ENCODE measurements at places on chromosomes 6 and 20.

GRCh38 chr6:90714319-90714718 lies 127.4 kb upstream of the MAP3K7 start:
- H3K36me3 ChIP-seq: no peaks in the 10 kb centered on the region
- H3K27ac ChIP-seq: no peak overlapping the region
- no peak for DNase-seq
- H3K4me3 ChIP-seq: no peak overlapping the region

DNA sequence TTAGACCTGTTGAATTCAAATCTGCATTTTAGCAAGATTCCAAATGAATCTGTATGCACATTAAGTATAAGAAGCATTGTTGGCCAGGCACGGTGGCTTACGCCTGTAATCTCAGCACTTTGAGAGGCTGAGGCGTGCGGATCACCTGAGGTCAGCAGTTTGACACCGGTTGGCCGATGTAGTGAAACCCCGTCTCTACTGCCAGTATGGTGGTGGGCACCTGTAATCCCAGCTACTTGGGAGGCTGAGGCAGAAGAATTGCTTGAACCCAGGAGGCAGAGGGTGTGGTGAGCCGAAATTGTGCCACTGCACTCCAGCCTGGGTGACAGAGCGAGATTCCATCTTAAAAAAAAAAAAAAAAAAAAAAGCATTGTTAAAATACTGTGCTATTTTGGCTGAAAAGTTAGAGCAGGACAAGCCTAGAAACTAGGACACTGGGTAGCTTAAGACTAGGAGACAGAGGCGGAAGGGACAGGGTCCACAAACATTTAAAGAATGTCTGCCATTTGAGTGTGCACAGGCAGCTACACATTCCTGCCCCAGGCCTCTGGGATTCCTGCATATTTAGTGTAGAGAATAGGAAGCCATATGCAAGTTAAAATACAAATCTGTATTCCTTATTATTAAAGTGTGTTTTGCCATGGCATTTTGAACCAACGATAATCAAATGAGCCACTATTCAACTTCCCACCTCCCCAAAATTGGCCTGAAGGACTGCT lies 45.1 kb upstream of the EEF1A1 start:
- no peaks in the 10 kb centered on the region for H3K27me3 ChIP-seq
- no peak for DNase-seq
- H3K4me3 ChIP-seq: no peak overlapping the region

DNA sequence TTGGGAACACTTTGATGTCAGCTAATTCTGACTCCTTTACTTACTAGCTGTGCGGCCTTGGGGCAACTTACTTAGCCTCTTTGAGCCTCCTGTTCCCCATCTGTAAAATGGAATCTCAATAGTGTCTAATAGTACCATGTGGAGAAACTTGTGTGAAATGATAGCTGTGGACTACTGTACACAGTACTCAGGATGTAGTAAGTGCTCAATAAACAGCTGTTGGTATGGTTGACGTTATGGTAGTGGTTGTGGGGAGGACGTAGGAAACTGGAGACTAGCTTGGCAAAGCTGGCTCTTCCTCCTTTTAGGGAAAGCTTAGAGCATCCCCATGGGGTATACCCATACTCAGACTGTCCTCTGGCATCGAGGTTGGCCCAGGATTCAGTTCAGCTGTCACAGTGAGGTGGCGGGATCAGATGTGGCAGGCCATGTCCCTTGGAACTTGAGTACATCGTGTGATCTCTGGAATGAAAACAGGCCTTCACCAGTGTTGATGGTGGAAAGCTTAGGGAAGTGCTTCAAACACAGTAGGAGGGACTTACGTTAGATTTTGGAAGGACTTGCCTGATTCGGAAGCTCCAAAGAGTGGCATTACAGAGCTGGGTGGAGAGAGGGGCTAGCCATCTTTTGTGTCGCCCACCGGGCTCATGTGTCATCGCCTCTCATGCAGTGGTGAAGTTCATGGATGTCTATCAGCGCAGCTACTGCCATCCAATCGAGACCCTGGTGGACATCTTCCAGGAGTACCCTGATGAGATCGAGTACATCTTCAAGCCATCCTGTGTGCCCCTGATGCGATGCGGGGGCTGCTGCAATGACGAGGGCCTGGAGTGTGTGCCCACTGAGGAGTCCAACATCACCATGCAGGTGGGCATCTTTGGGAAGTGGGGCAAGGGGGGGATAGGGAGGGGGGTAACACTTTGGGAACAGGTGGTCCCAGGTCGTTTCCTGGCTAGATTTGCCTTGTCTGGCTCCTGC lies 7.1 kb downstream of the VEGFA start:
- peaks cover 10% of the 10 kb centered on the region for H3K27me3 ChIP-seq
- H3K36me3 ChIP-seq: no peaks in the 10 kb centered on the region
- peaks cover 5% of the 10 kb centered on the region for H3K4me1 ChIP-seq
- H3K4me3 ChIP-seq: no peak overlapping the region
- H3K27ac ChIP-seq: no peak overlapping the region

DNA sequence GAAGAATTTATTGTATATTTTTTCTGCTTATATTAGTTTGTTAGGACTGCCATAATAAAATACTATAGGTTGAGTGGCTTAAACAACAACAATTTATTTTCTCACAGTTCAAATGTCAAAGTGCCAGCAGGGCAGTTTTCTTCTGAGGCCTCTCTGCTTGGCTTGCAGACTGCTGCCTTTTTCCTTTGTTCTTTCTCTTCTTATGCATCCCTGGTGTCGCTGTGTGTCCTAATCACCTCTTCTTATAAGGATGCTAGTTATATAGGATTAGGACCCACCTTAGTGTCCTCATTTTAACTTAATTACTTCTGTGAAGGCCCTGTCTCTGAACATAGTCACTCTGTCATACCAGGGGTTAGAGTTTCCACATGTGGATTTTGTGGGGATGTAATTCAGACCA lies 354.4 kb downstream of the NKAIN2 start:
- H3K27me3 ChIP-seq: no peaks in the 10 kb centered on the region
- no peaks in the 10 kb centered on the region for H3K4me1 ChIP-seq
- no peak overlapping the region for H3K4me3 ChIP-seq
- H3K27ac ChIP-seq: no peak overlapping the region
- H3K36me3 ChIP-seq: no peaks in the 10 kb centered on the region

DNA sequence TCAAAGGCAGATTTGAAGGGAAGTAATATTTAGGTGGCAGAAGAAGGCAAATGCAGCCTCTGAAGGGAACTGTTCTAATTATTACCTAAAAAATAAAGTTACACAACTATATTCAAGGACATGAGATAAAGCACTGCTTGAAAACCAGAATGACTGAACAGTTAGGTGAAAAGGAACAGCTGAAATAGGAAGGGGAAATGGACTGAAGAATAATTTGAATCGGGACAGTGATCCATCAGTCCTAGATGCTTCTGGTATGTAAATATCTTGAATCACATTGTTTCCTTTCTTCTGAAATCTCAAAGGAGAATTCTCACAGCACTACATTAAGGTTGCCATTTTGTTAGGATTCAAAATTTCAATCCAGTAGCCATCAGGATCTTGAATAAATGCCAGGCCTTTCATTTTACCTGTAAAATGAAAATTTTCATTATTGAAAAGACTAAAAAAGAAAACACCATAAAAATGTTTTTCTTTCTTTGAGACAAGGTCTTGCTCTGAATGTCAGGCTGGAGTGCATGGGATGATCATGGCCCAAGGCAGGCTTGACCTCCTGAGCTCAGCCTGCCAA lies 25.9 kb downstream of the GLO1 start:
- H3K4me1 ChIP-seq: no peaks in the 10 kb centered on the region
- H3K27me3 ChIP-seq: no peaks in the 10 kb centered on the region
- no peak for DNase-seq
- H3K4me3 ChIP-seq: no peak overlapping the region
- H3K27ac ChIP-seq: no peak overlapping the region
- H3K36me3 ChIP-seq: peaks cover 33% of the 10 kb centered on the region

- no peaks in the 10 kb centered on the region for H3K36me3 ChIP-seq
- no peaks in the 10 kb centered on the region for H3K4me1 ChIP-seq
- H3K27me3 ChIP-seq: no peaks in the 10 kb centered on the region
Measured at GRCh38 chr6:56555438-56555872, 87.2 kb downstream of the DST start.

- H3K36me3 ChIP-seq: peaks cover 55% of the 10 kb centered on the region
- no peak overlapping the region for H3K27ac ChIP-seq
- no peak for DNase-seq
- no peaks in the 10 kb centered on the region for H3K4me1 ChIP-seq
- no peaks in the 10 kb centered on the region for H3K27me3 ChIP-seq
- H3K4me3 ChIP-seq: no peak overlapping the region
Measured at GRCh38 chr6:69719602-69720193, 77.1 kb downstream of the LMBRD1 start.

DNA sequence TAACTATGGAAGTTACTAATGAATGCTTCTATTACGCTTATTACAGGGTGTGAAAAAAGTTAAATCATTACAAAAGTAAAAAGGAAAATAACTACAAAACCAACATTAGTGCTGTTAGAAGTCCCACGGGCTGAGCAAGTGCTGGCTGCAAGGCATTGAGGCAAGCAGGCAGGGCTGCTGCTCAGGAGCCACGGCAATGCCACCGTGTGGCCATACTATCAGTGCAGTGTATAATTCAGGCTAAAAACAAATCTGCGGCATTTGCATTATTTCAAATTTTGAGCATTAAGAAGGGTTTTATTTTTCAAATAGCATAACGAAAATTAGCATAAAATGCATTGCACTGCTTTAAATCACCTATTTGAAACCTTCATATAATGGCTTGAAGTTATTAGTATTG lies 17.1 kb downstream of the IFNGR1 start:
- H3K4me3 ChIP-seq: no peak overlapping the region
- H3K4me1 ChIP-seq: no peaks in the 10 kb centered on the region
- H3K36me3 ChIP-seq: peaks cover 68% of the 10 kb centered on the region
- no peak for DNase-seq

GRCh38 chr20:362271-363254 lies 15.7 kb downstream of the NRSN2 start:
- no peak overlapping the region for H3K27ac ChIP-seq
- no peaks in the 10 kb centered on the region for H3K36me3 ChIP-seq
- H3K4me1 ChIP-seq: peaks cover 20% of the 10 kb centered on the region
- no peak overlapping the region for H3K4me3 ChIP-seq
- DNase-seq: no peak

DNA sequence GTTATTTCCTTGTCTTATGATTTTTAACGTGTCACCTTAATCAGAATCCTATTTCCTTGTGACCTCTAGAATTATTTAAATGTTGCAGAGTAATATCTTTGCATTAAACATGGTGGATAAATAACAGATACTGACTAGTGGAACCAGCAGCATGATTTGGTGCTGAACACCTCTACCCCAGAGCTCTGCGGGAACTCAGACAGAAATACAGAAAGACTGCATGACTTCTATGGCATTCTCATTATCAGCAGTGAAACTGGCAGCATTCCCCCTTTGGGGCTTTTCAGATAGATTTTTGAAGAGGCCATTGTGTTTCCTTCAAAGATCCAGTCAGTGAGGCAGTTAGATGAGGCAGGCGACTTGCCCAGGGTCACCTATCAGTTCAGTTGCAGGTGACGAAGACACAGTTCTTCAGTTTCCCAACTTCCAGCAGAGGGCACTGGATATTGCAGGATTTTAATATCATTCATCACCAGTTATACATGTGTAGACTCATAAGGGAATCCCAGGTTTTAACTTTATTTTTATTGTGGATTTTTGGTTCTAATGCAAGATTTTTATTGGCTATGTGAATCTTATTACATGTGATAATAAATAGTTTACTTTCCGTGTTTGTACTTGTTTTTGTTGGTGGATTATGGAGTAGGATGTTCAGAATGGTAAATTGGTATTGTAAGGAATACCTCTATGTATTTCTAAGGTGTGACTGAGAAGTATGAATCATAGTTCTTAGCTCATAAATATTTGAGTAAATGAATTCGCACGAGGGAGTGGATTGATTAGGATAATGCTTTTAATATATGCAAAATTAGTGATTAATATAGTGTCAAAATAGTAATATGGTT lies 81.3 kb downstream of the AFDN start:
- no peak overlapping the region for H3K27ac ChIP-seq
- no peak overlapping the region for H3K4me3 ChIP-seq
- peaks cover 2% of the 10 kb centered on the region for H3K36me3 ChIP-seq
- H3K27me3 ChIP-seq: no peaks in the 10 kb centered on the region
- H3K4me1 ChIP-seq: no peaks in the 10 kb centered on the region
- no peak for DNase-seq

DNA sequence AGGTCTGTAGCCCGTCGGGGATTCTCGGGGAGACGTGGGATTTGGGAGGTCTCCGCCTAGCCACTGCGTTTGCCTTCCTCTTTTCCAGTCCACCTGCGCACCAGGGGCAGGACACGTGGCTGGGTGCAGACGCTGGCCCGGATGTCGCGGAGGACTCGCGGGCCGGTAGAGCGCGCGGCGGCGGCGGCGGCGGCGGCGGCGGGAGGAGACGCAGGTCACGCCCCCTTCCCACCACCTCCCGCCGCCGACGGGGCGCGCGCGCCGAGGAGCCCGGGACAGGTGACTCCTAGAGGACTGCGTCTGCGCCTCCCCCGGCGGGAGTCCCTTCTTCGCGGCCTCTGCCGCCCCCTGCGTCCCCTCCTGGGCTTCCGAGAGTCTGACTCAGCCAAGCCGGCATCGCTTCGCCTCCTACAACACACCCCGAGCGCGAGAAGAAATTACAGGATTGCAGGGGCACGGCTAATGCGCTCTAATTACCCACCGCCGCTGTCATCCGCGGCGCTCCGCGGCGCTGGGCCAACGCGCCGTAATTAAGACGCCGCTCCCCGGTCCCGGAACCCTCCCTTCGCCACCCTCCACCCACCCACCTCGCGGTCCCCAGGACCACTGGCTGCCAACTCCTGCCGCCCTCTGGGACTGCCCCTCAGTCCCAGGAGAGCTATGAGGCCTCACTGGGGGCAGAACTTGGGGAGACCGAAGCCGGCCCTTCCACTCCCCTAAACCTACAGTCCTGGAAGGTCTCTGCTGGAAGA lies 124.5 kb downstream of the MRPL14 start:
- no peak overlapping the region for H3K27ac ChIP-seq
- no peaks in the 10 kb centered on the region for H3K36me3 ChIP-seq
- H3K27me3 ChIP-seq: peaks cover 9% of the 10 kb centered on the region
- peaks cover 18% of the 10 kb centered on the region for H3K4me1 ChIP-seq

GRCh38 chr20:11726026-11726425 lies 191.7 kb upstream of the BTBD3 start:
- H3K4me1 ChIP-seq: no peaks in the 10 kb centered on the region
- no peak overlapping the region for H3K27ac ChIP-seq
- H3K4me3 ChIP-seq: no peak overlapping the region
- H3K27me3 ChIP-seq: no peaks in the 10 kb centered on the region
- DNase-seq: no peak

Data from CD4-positive, CD25-positive, alpha-beta regulatory T cell (primary cell).